ENCODE measurements at places on chromosomes 2 and 18.

DNA sequence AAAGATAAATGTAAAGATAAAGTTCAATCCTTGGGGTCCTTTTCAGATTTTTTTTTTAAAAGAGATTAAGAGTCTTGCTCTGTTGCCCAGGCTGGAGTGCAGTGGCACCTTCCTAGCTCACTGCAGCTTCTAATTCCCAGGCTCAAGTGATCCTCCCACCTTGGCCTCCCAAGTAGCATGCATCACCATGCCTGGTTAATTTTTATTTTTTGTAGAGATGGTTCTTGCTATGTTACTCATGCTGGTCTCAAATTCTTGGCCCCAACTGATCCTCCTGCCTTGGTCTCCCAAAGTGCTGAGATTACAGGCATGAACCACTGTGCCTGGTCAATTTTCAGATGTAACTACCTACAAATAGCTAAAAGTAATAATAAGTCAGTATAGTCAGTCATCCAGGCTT is 21.1 kb downstream of the NFE2L2 start:
- no peak for DNase-seq

DNA sequence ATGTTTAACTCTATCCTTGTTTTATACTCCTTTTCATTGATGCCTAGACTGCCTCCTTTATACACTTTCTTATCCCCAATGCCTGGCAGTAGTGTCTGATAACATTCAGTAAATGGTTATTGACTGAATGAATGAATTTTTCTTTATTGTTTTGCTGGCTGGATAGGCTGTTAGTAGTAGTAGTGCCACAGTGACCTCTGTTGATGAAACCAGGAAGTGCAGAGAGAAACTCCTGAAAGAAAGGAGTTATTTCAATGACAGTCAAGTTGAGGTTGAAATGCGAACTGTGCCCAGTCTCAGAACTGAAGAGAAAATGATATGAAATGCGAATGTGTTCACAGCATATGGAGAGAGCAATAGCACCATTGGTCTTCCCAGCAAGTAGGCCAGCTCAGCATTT is 26.8 kb upstream of the SLC9A2 start:
- peak; percentile 25 for DNase-seq

DNA sequence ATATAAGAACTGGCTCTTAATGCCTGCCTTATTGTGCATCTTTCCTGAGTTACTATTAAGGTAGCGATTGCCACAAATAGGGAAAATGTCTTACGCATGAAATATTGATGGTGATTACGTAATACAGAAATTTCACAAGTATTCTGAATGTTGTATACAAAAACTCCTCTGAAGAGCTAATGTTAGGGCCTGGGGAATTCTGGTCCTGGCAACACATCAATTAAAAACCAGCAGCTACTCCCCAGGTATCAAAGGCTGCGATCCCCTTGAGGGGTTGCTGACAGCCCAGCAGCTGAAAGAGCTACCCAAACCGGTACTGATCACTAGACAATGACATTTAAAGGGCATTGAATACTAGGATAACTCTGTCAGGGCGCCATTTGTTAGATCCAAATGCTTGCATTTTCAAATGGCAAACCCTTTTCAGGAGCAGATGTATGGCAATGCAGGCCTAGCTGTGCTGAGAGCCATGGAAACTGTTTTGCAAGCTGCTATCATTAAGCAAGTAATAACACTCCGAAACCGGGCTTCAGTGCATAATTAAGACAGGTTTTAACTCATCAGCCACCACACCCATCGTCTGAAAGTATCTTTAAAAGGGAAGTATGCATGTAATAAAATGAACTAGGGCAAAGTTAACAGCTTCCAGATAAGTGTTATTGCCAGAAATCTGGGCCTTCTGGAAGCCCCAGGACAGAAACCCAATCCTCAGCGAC is 78.4 kb downstream of the CLHC1 start:
- DNase-seq = no peak

GRCh38 chr2:124025171-124025580 is at the start of gene CNTNAP5:
CNTNAP5 (plus strand) TSS chr2:124025287; CDS start chr2:124025651, 364 bp downstream.
- peak; percentile 84 for DNase-seq

DNA sequence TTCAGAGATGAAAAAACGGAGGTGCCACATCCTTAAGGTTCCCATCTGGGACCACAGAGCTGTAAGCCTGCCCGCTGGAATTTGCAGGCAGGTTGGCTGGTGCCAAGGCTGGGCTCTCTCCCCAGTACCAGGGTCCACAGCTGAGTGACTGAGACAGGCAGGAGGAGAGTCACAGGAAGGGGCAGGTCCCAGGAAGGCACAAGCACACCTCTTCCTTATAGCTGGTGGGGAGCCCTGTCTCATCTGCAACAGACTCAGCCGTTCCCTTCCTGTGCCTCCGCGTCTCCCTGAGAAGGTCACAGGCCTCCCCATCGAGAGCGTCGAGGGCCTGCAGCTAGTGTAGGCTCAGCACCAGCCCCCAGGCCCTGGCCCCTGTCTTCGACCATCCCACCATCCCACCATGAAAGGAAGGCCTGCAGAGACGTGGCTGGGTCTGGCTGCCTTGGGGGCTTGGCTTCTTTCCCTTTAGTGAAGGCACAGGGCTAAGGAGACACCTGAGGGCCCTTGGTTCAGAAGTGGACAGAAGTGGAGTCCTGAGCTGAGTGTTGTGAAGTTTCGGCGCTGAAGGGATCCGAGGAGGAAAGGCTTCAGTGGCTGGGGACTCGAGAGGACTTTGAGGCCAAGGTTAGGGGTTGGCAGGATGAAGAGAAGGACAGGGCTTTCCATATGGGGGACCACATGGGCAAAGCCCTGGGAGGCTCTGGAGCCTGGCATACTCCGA is 26.8 kb downstream of the GLI2 start:
- DNase-seq = no peak

DNA sequence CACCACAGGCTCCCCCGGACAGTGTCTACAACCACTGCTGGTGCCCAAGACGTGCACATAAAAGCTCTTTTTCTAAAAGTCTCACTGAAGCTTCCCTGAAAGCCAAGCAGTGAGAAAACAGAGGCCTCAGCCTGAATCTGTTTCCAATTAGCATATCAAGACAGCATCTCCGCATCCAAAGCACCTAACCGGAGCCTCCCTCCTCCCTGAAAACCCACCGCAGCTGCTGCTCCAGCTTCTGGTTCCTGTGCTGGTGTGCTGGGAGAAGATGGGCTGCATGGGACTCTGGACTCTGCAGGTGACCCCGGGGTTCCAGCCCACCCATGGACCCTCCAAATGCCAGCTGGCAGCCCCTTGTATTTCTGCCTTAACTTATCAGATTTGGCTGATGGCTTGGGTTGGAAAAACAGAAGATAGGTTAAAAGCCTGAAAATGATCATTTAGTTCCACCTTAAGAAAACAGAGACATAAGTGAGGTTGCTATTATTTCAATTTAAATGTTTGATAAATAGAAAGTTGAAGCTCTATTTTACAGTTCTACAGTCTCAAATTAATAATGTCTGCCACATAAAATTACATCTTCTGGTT is 103.3 kb downstream of the TMEM18 start:
- DNase-seq = no peak

DNA sequence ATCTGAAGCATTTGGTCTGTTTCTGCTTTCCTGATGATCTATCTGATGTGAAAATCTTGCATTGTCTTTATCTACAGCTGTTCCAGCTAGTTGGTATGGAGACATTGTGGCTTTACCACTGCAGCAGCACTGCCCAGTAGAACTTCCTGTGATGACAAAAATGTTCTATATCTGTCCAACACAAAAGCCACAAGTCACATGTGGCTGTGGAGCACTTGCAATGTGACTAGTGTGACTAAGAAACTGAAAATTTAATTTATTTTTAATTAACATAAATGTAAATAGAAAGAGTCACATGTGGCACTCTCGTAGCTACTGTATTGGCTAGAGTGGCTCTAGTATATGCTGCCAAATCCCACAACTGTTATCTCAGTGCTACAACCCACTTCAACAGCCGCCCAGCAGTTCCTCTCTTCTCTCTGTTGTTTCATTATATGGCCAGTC is 425.7 kb downstream of the SETBP1 start:
- peak; percentile 99 for DNase-seq

DNA sequence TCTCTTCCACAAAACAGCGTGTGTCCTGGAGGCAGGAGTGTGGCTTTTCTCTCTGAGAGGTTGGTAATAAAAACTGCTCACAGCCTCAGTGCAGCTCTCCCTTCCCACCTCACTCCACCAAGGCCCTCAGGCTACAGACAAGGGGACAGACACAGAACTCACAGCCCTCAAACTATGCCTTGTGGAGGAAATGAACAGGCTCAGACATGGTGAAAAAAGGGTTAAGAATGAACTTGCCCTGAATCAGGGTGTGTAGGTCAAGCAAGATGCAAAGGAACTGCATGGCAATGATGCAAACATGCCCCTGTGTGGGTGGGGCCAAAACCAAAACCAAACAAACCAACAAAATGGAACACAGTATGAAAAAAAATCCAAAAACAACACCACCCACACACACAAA is 125.8 kb downstream of the GALNT14 start:
- DNase-seq = no peak

DNA sequence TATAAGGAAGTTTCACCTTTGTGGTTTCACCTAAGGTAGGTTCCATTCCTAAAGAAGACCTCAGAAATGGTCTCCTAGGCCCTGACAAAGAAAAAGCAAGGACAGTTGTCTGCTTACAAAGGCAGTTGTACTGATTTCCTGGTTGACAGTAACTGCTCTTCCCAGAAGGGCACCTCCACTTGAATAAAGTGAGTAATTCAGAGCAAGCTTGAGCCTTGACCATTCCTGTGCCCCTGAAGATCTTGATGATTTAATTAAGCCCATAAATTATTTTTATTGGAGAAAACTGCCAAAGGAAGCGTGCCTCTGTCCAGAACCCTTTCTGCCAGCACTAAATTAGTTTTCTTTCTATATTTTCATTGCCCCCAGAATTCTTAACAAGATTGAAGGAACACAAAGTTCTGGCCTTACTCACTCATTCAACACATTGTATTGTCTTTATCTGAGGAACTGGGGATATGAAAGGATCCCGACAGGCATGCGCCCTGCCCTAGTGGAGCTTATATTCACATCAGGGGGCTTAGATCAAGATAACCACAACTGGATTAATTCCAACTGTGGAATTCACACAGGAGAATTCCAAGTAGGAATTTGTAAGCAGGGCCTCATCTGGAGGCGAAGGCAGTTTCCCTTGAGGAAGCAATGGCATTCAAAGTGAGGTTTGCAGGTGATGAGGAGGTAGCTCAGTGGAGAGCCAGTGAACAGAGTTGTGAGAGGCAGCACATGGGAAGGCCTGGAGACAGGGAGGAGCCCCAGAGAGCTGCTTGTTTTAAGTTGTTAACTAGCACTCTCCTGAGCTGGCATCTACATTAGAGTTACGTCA is 21.2 kb downstream of the PTRHD1 start:
- no peak for DNase-seq

DNA sequence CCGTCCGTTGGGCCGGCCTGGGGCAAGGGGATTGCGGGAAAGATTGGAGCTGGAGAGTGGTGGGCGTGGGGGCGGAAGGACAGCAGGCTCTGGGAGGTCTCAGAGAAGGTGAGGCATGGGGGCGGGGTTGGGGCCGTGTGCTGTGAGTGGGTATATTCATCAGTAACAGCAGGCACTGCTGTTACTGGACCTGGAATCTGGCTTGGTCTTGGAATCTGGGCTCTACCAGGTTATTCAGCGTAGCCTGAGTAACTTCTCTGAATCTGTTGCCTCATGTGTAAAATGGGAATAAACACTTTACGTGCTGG is 435 bp downstream of the RNF181 start:
- DNase-seq = no peak

All from common myeloid progenitor, CD34-positive (primary cell).